Activated CD8-positive, alpha-beta memory T cell treated with anti-CD3 and anti-CD28 coated beads, Interleukin-2, amount 10 ng/mL, durations not matched to agents 7 days and 5 days (primary cell): ENCODE measurements at places on chromosomes 3 and 15.

- no peaks in the 10 kb centered on the region for H3K36me3 ChIP-seq
- H3K27ac ChIP-seq = no peak overlapping the region
- no peaks in the 10 kb centered on the region for H3K4me1 ChIP-seq
- no peak overlapping the region for H3K4me3 ChIP-seq
- DNase-seq = no peak
Measured at GRCh38 chr3:173993299-173993698, 595.8 kb downstream of the NLGN1 start.

DNA sequence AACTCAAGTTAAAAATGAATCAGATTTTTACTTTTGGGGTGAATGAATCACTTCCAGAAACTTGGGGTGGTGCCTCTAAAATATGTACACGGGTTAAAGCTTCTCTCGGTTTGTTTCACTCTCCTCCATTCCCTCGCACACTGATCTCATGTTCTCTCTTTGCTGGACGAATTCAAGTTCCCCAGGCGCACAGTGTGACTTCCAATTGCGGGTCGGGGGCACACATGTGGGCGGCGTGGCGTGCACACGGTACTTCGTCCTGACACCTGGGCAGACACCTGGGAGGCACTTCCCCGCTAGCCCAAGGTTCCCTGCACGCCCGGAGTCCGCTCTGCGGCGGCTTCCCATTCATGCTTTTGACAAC, 692 bp downstream of the SCAANT1 start:
- peaks cover 29% of the 10 kb centered on the region for H3K36me3 ChIP-seq
- H3K27me3 ChIP-seq = no peaks in the 10 kb centered on the region
- H3K27ac ChIP-seq = peak overlapping the region; percentile 98
- no peak for DNase-seq
- peak overlapping the region; percentile 86 for H3K4me3 ChIP-seq

- DNase-seq = no peak
- H3K36me3 ChIP-seq = peaks cover 16% of the 10 kb centered on the region
- H3K27me3 ChIP-seq = no peaks in the 10 kb centered on the region
- H3K27ac ChIP-seq = no peak overlapping the region
Measured at GRCh38 chr15:40549894-40550293, 14.9 kb downstream of the CCDC32 start.

- peak; percentile 11 for DNase-seq
- H3K27ac ChIP-seq = no peak overlapping the region
- H3K4me3 ChIP-seq = no peak overlapping the region
Measured at GRCh38 chr3:141269961-141270360, 38.3 kb downstream of the PXYLP1 start.

GRCh38 chr3:16233806-16234205, 30.9 kb downstream of the DPH3 start:
- H3K27ac ChIP-seq = no peak overlapping the region
- H3K36me3 ChIP-seq = peaks cover 2% of the 10 kb centered on the region
- H3K4me3 ChIP-seq = no peak overlapping the region
- peaks cover 11% of the 10 kb centered on the region for H3K27me3 ChIP-seq
- peaks cover under 1% of the 10 kb centered on the region for H3K4me1 ChIP-seq

DNA sequence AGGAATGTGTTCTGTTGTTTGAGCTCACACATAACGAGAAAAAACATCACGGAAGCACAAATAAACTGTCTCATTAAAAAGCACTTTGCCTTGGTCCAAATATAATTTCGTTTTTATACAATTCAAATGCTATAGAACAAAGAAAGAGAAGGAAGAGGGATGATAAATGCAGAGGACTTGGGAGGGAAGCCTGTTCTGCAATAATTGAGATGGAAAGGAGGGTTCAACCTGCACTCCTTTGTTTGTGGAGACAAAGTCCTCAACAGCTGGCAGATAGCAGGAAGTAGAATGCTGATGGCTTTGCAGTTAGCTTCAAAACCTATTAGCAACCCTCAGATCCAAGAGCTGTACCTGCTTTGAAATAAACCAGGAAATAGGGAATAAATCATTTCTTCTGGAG, 1010.8 kb downstream of the FHIT start:
- H3K27me3 ChIP-seq = peaks cover 6% of the 10 kb centered on the region
- no peaks in the 10 kb centered on the region for H3K36me3 ChIP-seq
- no peak for DNase-seq
- no peaks in the 10 kb centered on the region for H3K4me1 ChIP-seq
- H3K4me3 ChIP-seq = no peak overlapping the region

DNA sequence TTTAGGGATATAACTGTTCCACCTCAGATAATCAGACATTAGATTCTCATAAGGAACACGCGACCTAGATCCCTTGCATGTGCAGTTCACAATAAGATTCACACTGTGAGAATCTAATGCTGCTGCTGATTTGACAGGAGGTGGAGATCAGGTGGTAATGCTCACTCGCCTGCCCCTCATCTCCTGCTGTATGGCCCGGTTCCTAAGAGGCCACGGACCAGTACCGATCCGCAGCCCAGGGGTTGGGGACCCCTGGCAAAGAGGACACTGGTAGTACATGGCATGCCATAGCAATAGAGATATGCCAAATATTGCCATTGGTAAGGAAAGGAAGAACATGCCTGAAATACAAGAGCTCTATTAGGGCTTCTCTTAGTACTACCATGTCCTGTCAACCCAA, 59.7 kb downstream of the LSM3 start:
- H3K4me1 ChIP-seq = peaks cover 3% of the 10 kb centered on the region
- peaks cover 21% of the 10 kb centered on the region for H3K27me3 ChIP-seq
- H3K36me3 ChIP-seq = no peaks in the 10 kb centered on the region
- no peak overlapping the region for H3K4me3 ChIP-seq

GRCh38 chr3:140470962-140471361, 206.9 kb upstream of the TRIM42 start:
- peaks cover 3% of the 10 kb centered on the region for H3K27me3 ChIP-seq
- H3K4me3 ChIP-seq = no peak overlapping the region
- no peak overlapping the region for H3K27ac ChIP-seq
- no peak for DNase-seq
- H3K4me1 ChIP-seq = no peaks in the 10 kb centered on the region
- no peaks in the 10 kb centered on the region for H3K36me3 ChIP-seq

DNA sequence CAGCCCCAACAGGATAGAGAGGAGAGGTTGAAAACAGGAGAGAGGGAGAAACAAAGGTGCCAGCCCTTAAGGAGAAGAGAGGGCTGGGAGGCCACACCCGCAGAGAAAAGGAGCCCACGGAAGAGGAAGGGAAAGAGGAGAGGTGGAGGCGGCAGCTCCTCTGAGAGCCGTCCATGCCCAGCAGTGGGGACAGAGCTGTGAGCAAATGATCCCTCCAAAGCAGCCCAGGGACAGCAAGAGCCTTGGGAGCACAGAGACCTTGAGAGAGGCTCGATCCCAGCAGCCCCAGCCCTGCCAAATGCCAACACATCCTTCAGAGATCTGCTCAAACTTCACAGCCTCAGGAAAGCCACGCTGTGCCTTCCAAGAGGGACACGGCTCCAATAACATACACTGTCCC, 66.7 kb upstream of the CORO2B start:
- peaks cover 53% of the 10 kb centered on the region for H3K27me3 ChIP-seq
- H3K27ac ChIP-seq = no peak overlapping the region
- no peaks in the 10 kb centered on the region for H3K4me1 ChIP-seq
- no peaks in the 10 kb centered on the region for H3K36me3 ChIP-seq
- no peak for DNase-seq

DNA sequence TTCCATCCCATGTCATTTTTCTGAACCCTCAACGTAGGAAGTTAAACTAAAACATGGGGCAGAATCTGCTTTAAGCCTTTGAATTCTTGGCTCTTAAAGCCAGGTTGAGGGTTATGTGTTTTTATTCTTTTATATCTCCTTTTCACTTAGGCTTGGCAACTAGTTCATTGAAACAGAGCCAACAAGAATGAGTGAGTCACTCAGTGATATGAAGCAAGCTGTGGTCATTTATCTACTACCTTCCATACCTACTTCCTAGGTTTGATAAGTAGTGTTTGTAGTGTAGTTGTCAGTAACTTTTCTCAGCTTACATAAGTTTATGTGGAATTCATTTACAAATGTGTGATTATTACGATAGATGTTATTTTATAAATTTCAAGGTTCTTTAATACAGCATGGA, 67.4 kb downstream of the SNRPN start:
- no peak for DNase-seq
- peaks cover 40% of the 10 kb centered on the region for H3K36me3 ChIP-seq
- H3K4me3 ChIP-seq = no peak overlapping the region
- H3K4me1 ChIP-seq = no peaks in the 10 kb centered on the region

DNA sequence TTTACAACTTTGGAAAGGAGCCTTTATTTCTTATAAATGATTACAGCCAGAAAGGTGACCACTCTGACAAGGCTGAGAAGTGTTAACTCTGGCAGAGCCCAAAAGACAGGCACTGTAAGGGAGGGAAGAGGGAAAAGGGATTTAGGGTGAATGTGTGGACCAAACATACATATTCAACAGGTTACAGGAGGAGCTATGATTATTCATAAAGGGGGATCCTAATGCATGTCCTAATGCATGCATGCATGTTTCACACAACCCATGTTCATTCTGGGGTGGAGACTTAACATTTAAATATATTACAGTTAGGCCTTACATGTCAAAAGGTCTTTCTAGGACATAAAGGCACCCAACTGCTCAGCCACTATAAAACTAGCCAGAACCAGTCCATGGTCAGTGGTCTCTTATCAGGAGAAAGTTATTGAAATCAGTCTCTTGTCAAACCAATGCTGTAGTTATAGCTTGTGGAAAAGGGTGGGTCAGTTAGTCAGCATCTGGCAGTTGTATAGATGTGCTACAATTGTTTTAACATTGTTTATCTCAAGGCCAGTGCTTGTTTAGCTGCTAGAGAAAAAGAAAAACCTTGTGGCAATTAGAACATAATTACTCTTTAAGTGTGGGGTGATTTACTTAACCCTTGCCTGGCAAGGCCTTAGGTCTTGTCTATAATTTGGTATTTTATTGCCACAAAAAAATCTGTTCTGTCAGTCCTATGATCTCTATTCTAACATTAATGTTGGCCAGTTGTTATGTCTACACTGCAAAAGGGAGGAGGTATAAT, 77.5 kb downstream of the RAD18 start:
- H3K27me3 ChIP-seq = no peaks in the 10 kb centered on the region
- H3K4me3 ChIP-seq = no peak overlapping the region
- DNase-seq = no peak
- H3K4me1 ChIP-seq = no peaks in the 10 kb centered on the region
- no peak overlapping the region for H3K27ac ChIP-seq

DNA sequence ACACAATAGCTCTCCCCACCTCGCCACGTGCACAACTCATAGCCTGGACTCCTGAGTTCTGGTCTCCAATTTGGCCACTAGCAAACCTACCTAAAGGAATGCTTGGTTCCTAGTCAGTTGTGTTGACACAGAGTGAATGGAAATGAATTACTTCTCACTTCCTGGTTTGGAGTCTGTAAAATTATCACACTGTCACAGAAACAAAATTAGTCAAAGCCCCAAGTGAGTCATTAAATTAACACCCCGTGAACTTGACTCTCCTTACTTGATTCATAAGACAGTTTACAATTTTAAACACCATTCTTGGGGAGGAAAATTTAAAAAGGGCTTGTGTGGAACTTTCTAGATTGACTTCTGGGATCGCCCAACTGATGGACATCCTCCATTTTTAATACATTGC, 276.2 kb upstream of the CTNNB1 start:
- peaks cover 2% of the 10 kb centered on the region for H3K4me1 ChIP-seq
- H3K27ac ChIP-seq = no peak overlapping the region
- H3K4me3 ChIP-seq = no peak overlapping the region

DNA sequence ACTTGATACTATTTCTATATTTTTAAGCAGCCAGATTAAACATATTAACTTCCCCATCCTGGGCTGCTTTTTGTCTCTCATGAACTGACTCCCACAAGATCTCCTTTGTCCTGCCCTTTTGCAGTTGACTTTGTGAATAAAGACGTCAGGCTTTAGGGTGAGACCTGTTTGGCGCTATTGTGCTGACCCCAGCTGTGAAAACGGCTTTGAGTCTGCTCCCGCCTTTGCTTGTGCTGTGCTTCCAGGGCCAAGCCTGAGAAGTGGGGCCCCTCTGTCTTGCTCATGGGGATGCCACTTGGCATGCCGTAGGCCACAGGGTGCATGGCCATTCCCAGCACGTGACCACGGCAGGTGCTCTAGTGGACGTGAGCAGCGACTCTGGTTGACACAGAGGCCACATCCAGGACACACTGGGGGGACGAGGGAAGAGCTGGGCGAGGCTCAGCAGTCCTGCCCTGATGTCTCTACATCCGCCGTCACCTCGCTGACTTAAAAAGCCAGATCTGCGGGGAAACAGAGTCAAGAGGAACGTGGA, 268.9 kb upstream of the LYSMD4 start:
- H3K27ac ChIP-seq = no peak overlapping the region
- DNase-seq = no peak
- H3K4me1 ChIP-seq = no peaks in the 10 kb centered on the region
- no peak overlapping the region for H3K4me3 ChIP-seq
- no peaks in the 10 kb centered on the region for H3K36me3 ChIP-seq

- no peak for DNase-seq
- peaks cover 14% of the 10 kb centered on the region for H3K27me3 ChIP-seq
- no peaks in the 10 kb centered on the region for H3K36me3 ChIP-seq
- H3K4me3 ChIP-seq = no peak overlapping the region
- H3K4me1 ChIP-seq = peaks cover 3% of the 10 kb centered on the region
Measured at GRCh38 chr15:40087068-40087810, 21.4 kb downstream of the BMF start.

DNA sequence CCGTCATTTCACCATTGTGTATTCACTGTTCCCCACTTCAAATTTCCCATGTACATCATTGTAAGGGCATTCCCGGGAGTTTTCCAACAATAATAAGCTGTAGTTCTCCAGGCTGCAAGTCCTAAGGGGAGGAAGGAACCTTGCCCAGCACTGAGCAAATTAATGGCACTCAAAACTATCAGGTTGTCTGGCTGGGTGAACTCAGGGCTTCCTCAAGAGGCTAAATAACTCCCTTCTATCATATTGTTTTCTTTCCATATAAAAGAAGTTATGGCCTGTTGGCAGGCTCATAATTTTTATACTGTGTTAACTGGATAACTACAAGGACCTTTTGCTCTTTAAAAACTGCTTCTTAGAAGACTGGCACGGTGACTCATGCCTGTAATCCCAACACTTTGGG, 71.4 kb downstream of the SEMA6D start:
- H3K36me3 ChIP-seq = no peaks in the 10 kb centered on the region
- H3K27me3 ChIP-seq = no peaks in the 10 kb centered on the region
- H3K4me1 ChIP-seq = no peaks in the 10 kb centered on the region

DNA sequence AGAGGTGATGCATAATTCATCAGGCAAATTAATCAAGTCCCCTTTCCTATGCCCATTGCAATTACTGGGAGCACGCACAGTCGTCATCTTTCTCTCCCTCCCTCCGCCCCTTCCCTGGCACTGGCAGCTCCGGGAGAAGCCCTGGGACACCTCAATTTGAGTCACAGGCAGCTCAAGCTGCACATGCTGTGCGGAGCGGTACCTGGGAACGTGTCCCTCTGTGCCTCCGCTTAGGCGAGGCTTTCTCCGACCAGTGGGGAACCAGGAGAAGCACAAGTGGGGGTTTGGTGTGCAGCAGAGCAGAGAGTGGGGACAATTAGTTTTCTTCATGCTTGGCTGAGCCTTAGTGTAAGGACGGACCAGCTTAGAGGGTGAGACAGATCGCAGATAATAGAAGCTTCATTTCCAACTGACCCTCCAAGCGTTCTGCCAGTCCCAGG, 88.3 kb downstream of the SOX14 start:
- no peaks in the 10 kb centered on the region for H3K36me3 ChIP-seq
- DNase-seq = no peak
- no peak overlapping the region for H3K4me3 ChIP-seq
